ENCODE measurements at places on chromosomes 1 and 21.

GRCh38 chr1:5566924-5567323 lies 425.3 kb downstream of the NPHP4 start:
- no peak for DNase-seq

DNA sequence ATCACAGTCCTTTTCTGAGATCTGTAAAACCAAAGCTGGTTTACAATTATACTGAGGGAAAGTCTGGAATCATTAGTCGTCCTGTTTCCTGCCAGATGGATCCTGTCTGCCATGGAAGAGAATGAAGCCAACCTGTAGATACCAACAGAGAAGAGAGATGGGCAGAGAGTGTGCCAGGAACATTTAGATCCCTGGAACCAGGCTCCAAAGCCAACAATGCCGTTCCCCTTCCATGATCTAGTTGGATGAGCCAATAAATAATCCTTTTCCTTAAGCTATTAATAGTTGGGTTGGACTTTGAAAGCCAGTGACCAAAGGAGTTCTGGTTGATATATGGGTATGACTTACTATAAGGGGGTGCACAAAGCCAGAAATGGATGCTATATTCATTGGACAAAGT lies 15.0 kb downstream of the CAPN8 start:
- no peak for DNase-seq

- no peak for DNase-seq
Observed at GRCh38 chr1:145757420-145757819, 38.1 kb downstream of the CD160 start.

DNA sequence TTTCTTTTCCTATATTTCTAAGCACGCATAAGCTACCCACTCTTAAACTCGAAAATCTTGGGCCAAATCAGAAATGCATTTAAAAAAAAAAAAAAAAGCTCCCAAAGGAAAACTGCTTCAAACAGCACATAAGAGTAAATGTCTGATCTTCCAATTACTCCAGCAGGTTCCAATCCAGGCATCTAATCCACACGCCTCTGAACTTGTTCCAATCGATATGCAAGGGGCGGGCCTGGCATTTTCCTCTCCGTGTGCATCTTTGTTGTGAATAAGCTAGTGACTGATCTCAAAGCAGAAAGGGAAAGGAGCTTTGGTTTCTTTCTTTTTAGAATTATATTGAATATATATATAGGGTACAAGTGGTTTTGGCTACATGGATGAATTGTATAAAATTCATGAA lies 365.5 kb downstream of the PRDM2 start:
- peak; percentile 88 for DNase-seq

- no peak for DNase-seq
Observed at GRCh38 chr1:91099746-91100621, 78.1 kb upstream of the ZNF644 start.

- DNase-seq: no peak
Observed at GRCh38 chr1:22643928-22644327, 495 bp downstream of the C1QC start.

- DNase-seq: no peak
Observed at GRCh38 chr1:207172885-207173284, 68.9 kb downstream of the C4BPA start.

DNA sequence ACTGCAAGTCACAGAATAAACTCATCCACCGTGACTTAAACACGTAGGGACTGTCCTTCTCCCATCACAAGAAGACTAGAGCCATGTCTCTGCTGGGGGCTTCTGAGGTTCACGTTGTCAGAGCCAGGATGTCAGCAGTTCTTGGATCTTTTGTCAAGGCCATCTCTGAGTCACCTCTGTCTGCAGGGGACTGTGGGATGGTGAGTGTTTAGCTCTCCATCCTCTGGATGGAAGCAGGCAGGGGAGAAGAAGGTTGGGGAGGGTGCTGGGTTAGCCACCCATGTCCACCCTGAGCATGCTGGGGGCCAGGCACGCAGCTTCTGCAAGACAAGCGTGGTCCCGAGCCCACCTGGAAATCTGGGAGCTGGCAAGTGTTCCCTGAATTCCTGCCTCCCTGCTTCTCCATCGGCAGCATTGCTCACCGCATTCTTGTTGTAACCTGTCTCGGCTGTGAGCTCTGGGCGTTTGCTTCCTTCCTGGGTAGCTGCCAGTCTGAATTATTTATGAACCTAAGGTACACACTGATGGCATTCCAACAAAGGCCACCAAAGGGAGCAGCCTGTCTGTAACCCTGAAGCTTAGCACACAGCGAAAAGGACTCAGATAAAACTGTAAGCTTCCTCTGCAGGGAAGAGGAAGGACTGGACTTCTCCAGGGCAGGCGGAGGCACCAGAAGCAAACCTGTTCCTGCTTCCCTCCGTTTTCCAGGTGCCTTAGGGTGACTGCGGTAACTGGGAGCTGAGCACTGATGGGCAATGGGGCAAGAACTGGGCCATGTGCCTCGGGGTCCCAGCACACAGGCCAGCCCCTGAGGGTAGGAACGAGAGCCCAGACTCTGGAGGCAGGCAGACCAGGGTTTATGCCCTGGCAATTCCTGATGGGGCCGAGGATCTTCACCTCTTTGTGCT lies 88.6 kb downstream of the RIPK4 start:
- DNase-seq: peak; percentile 69

DNA sequence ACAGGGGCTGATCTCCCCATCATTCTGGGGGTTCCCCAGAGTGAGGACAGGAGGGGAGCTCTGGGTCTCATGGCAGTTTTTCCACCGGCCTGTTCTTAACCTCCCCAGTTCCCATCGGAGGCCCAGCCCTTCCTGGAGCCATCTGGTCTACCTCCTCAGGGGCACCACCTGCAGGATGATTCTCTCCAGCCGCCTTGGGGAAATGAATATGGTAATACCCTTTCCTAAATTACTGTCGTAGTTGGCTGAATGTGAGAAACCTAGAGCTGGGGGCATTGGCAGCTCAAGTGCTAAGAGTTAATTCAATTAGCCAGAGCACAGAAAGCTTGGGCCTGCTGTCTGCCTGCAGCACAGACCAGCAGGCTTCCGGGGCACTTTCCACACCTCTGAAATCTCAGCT lies 64.9 kb downstream of the TAS1R2 start:
- no peak for DNase-seq

- no peak for DNase-seq
Observed at GRCh38 chr1:21614419-21615115, 54.6 kb downstream of the RAP1GAP start.

DNA sequence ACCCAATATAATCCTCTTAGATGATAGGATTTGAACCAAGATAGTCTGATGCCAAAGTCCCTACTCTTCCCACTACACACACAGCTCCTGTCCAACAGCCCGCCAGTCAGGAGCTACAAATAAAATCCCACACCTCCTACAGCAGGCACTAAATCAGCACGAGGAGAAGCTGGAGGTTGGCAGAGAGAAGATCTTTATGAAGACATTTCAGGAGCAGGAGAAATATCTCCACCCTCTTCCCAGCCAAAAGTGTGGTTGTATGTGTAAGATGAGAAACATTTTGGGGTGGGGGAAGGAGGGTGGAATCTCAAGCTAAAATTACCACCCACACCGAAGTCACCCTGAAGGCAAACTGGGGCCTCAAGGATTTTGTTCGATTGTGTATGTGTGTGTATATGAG lies 54.5 kb downstream of the PLXNA2 start:
- DNase-seq: no peak

DNA sequence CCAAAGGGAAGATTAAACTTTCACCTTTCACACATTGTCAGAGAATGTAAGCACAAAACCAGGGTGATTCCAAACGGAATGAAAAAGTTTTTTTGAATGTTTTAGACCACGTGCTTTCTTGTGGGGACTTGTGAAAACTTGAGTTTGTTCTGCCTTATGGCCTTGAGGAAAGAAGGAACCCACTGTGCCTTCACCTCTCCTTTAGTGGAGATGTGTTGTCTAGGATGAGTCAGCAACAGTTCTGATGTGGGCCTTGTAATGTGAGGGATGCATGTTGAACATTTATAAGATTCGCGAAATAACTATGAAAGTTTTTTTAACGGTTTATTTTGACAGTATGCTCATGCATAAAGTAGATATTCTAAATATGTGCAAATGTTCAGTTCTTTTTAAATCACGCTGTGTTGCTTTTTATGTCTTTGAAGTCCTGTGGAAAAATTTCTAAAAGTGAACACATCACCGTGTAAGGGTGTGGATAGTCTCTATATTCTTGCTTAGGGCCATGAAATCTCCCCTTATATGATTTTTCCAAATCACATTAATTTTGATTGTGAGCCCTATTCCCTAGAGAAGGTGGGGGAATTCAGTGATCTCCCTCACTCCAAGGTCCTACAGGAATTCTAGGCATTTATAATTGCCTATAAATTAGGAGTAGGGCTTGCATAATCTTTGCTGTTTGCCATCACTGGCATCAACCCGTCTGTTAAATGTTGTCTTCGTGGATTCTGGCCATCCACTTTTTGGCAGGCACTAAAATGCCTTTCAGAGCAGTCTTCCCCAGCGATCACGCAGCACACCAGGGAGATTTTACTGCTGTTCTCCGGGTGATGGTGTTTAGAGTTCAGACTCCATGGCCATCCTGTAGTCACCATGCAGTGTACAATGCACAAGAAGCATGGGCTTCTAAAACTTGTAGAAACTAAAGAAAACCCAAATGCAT lies 47.4 kb downstream of the PLA2G4A start:
- DNase-seq: no peak

DNA sequence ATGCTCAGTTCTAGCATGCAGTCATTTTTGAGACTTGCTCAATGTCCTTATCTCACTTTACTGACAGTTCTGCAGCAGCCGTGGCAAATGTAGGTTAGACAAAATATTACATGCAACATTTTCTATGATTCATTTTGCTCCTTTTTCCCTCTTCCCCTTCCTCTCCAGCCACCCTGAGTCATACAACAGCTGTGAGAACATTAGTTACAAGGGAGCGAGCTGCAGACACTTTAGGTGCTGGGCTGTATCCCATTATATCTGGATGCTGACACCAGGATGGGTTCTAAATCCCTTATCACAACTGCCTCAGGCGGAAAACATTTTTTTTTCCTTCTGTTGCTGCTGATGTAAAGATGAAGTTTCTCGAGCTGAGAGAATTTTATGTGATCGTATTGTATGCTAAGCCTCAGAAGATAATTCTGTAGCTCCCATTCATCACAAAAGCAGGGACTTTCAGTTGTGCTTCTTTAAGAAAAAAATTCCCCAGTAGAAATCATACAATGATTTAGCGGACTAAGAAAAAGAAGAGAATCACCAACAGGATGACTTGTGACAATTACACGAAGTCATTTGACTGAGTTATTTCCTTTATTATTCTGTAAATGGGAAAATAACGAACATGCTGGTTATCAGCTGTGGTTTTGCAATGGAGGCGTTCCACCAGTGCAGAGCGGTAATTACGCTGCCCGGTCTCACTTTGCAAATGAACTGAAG lies 345.0 kb downstream of the DISC1 start:
- peak; percentile 66 for DNase-seq

DNA sequence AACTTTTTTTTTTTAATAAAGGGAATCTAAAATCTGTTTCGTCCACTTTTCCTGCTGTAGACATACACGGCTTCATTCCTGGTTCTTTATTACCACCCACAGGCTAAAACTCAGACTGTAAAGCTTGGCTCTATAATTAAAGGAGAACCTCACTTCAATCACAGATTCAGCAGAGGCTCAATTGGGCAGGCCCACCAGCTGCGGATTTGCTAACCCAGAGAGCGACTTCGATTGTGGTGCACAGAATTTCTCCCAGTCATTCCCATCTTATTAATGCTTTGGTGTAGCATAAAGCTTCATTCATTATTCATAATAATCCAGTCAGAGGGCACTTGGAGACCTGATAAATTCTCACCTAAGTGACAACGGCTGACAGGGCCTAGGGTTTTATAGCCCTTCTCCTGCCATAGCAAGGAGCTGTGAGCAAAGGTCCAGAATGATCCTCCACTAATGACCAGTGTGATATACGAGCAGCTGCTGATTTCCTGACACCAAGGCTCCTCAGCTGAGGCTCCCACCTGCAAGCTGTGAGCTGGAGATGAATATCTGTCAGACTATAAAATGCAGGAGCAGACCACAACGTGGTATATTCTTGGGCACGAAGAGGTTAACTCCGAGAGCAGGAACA lies 149.0 kb downstream of the ATP6V1G3 start:
- no peak for DNase-seq

GRCh38 chr1:91901231-91901630 lies 15.3 kb upstream of the TGFBR3 start:
- DNase-seq: no peak

GRCh38 chr1:82044536-82044935 lies 243.8 kb downstream of the ADGRL2 start:
- DNase-seq: no peak

DNA sequence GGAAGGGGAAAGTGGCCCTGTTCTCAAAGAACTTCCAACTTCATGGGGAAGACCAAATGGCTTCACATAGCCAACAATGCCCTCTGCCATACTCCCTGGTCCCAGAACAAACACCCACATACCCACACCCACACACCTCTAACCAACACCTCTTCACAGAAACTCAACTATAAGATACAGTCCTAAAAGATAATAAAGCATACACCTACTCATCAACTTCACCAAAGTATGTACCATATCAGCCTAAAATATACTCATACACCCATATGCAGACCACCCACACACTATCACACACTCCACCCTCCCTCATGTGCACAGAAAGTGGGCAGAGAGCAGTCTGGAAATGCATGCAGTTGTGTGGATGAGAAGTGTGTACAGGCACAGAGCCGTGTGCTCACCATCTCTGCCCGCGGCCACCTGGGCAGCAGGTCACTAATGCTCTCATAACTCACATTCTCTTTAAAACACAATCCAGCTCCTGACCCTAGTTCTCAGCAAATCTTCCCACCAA lies 27.7 kb downstream of the IQGAP3 start:
- DNase-seq: no peak

GRCh38 chr1:93681989-93682412 lies 364 bp upstream of the BCAR3 start:
- DNase-seq: peak; percentile 63

GRCh38 chr1:66705110-66705509 lies 47.1 kb upstream of the DYNLT5 start:
- peak; percentile 84 for DNase-seq

DNA sequence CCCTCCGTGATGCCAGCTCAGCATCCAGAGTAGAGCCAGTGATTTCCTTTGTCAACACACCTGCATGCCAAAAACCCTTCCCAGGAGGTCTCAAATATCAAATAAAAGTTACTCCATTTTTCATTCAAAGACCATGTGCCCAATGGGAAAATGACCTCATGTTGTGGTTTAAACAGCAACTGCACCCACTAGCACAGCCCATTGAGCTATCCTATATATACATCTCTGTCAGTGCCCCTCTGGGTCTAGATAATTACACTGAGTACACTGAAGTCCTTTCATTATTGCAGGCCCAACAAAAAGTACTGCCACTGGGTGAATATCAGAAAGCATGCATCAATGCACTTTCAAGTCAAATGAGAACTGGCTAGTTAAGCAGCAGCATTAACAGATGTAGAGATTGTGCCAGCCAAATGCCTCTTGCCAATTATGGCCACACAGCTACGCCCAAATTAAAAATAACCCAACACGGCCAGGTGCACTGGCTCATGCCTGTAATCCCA lies 117.7 kb downstream of the SLC45A1 start:
- peak; percentile 96 for DNase-seq

- no peak for DNase-seq
Observed at GRCh38 chr1:63955370-63956145, 181.7 kb downstream of the ROR1 start.

GRCh38 chr1:185353124-185353523 lies 36.1 kb upstream of the IVNS1ABP start:
- no peak for DNase-seq

GRCh38 chr1:212162635-212163034 lies 122.6 kb upstream of the PPP2R5A start:
- peak; percentile 33 for DNase-seq

- no peak for DNase-seq
Observed at GRCh38 chr1:110914676-110915075, 41.7 kb downstream of the CD53 start.

GRCh38 chr1:9179463-9180110 lies 50.7 kb upstream of the GPR157 start:
- no peak for DNase-seq

Data from DMS79 treated with DMSO at 0.1 percent for 48 hours (cell line).